ENCODE measurements at places on chromosomes 1 and 21.

GRCh38 chr1:31576201-31576669 lies at the start of gene TINAGL1:
TINAGL1 (plus strand) TSS chr1:31576515; CDS start chr1:31577149, 634 bp downstream.
- DNase-seq = no peak

DNA sequence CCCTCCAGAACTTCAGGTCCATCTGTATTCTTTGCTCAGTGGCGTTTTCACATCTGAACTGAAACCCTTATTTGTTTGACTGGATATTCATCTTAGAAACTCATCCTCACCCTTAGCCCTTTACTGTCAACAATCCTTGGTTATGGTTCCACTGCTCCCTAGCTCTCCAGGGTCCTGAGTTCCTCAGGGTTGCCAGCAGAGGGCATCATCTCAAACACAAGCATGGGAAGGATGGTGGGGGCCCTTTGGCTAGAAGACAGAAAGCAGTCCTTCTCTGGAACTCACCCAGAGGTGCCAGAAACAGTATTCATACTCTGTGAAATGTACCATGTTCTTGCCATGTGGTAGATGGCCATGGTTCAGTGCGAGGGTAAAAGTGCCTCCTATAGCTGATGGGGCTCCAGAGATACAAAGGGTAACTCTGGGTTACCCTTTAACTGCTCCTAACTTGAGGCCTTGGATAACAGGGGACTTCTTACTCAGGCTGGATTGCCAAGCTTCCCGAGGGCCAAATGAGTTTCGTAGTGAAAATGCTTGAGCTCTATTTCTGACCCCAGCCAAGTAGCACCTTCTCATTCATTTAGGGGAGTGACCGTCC lies 11.3 kb downstream of the NCSTN start:
- no peak for DNase-seq

DNA sequence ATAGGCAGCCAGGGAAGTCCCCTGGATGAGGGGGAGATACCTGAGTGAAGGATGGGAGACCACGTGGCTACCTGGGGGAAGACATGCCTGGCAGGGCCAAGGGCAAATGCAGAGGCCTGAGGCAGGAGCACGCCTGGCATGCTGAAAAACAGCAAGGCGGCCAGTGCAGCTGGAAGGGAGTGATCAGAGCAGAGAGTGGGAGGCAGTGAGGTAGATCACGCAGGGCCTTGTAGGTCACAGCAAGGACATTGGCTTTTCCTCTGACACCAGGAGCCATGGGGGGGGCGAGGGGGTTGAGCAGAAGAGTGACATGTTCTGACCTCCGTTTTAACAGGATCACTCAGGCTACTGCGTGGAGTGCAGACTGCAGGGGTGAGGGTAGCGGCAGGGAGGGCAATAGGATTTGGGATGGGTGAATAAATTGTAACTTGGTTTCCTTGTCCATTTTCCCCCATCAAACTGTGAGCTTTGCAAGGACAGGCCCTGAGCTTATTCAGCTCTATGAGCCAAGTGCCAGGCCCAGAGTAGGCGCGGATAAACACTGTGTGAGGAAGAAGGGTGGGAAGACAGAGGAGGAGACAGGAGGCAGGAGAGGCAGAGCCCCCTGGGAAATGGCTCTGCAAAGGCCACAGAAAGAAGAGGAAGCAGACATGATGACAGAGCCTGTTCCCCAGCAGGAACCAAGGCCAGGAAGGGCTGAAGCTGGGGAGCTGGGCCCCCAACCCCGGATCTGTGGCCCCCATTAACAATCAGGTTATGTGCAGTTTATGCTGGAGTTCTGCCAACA lies 16.6 kb downstream of the IFI6 start:
- no peak for DNase-seq

- no peak for DNase-seq
Observed at GRCh38 chr1:21756393-21757089, 26.4 kb downstream of the USP48 start.
